NT2/D1 (cell line): ENCODE measurements at places on chromosomes 4 and X.

- DNase-seq, result no peak
Measured at GRCh38 chrX:46823481-46823880, 13.4 kb upstream of the RP2 start.

DNA sequence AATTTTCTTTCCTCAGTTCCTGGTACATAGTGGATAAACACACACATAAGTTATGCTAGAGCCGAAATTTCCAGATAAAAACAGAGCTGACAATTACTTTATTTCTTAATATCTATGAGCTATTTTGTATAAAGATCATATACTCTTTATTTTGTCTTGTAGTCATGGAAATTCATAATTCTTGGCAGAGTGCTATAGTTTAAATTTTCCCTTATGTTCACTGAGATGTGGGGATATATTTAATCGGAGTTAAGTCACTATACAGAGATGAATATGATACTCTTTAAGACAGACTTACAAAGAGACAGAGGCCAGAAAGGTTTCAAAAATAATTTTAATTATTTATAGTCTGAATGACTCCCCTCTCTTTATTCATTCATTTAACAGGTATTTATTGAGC, 89.7 kb downstream of the PPEF1 start:
- no peak for DNase-seq

DNA sequence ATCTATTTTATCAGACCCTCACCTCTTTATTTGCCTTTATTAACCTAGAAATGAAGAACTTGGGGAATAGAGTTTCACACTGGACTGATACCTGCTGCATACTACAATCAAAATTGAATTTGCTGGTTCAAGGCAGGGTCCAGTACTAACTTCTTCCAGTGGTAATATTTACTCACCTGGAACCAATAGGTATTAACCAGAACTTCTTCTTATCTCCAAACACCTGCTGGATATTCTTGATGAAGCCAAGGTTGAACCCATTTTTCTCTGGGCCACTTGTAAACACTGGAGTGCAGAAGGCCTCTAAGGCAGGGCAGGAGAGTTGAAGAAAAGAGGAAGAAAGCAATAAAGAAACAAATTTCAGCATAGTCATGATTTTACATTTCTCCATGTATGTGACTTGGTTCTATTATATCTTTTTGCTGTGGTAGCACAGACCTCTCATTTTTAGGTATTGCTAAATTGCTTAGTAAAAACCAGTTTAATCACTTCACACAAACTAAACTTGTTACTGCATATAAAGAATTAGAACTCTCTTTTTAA, 101.1 kb downstream of the ZDHHC15 start:
- no peak for DNase-seq

GRCh38 chrX:8984231-8984630, 49.7 kb downstream of the FAM9B start:
- no peak for DNase-seq

DNA sequence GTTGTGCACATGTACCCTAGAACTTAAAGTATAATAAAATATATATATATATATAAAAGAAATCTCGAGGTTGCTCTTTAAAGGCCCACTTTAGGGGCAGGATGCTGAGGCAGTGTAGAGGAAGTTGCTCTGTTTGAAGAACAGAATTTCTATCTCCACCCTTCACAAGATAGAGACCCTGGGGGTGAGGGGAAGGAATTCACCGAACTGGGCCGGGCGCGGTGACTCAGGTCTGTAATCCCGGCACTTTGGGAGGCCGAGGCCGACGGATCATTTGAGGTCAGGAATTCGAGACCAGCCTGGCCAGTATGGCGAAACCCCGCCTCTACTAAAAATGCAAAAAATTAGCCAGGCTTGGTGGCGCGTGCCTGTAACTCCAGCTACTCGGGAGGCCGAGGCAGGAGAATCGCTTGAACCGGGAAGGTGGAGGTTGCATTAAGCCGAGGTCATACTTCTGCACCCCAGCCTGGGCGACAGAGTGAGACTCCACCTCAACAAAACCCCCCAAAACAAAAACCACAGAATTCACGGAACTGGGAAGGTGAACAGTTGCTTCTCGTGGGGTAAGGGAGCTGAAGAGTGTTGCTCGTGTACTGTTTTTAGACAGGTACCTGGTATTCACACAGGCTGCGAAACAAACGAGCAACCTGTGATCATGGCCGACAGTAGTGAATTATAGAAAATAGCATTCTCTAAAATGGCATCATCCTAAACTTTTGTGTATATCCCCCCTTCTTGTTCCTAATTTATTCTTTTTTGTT, 6.2 kb downstream of the PLAC8 start:
- no peak for DNase-seq

- no peak for DNase-seq
Measured at GRCh38 chr4:157587681-157588423, 367.3 kb downstream of the GRIA2 start.

- DNase-seq, result no peak
Measured at GRCh38 chr4:141144207-141144606, 10.9 kb upstream of the RNF150 start.

DNA sequence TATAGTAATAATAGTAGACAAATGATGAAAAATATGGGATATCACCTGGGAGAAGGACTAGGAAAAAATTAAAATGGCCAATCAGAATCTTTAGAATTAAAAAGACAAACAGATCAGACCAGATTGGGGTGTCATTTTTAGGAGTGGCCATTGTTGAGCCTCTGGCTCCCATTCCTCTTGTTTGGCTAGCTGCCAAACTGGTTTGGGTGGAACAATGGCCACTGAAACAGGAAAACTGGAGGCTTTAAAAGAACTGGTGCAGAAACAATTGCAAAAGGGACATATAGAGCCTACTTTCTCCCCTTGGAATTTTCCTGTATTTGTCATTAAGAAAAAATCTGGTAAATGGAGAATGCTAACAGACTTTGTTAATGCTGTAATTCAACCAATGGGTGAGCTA, 294.8 kb upstream of the DKK2 start:
- DNase-seq, result no peak

- no peak for DNase-seq
Measured at GRCh38 chrX:18687856-18688495, 16.1 kb upstream of the RS1 start.

DNA sequence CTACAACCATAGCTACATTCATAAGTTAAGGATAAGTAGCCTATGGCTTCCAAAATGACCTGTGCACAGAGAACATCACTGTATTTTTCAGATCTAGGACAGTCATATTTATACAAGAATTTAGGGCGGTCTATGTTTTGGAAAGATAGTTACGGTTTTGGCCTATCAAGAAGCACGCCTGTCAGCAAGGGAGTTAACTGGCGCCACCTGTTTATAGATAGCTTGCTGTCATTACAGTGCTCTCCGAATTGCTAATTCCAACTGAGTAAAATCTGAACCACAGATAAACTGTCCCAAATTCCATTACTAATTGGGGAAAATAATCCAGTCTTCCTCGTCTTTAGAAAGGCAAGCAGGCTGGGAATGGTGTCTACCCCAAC, 646 bp downstream of the ABCB7 start:
- no peak for DNase-seq

- DNase-seq, result peak; percentile 9
Measured at GRCh38 chrX:97238632-97239031, 354.9 kb downstream of the RPA4 start.

GRCh38 chrX:130625386-130625785, 223.6 kb downstream of the RBMX2 start:
- DNase-seq, result no peak
